ENCODE measurements at places on chromosomes 7 and 10. TPM values are rescaled to one million over a fixed set of nuclear protein-coding genes. Genes with fewer than 3 reads are reported as not detected.

DNA sequence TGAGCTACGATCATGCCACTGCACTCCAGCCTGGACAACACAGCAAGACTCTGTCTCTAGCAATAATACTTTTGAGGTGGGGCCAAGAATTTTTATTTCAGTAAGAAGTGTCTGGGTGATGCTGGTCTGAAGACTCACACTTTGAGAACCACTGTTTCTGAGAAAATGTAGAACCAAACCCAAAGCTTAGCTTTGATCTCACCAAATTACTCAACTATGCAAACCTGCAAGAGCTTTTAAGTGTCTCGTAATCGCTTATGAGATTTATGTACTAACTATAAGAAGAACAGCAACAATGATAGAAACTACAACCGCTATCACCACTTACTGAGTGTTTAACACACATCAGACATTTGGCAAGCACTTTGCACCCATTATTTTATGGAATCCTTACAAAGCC, 29.5 kb downstream of the APBB1IP start:
- DNase-seq: no peak
- H3K4me3 ChIP-seq: no peak overlapping the region
- no peaks in the 10 kb centered on the region for H3K36me3 ChIP-seq

Gene ERCC6
- total RNA-seq: 19.9 TPM

GRCh38 chr10:28975891-28976531, 298.7 kb downstream of the BAMBI start:
- no peak for DNase-seq
- H3K4me1 ChIP-seq: no peaks in the 10 kb centered on the region

GRCh38 chr7:111112439-111112838, 21.5 kb downstream of the LRRN3 start:
- peaks cover 30% of the 10 kb centered on the region for H3K4me1 ChIP-seq
- no peak overlapping the region for H3K27ac ChIP-seq
- no peak for DNase-seq
- no peak overlapping the region for H3K4me3 ChIP-seq
- H3K27me3 ChIP-seq: no peaks in the 10 kb centered on the region

Gene CYCS
- total RNA-seq: 709 TPM

Gene URGCP
- total RNA-seq: 39.6 TPM

DNA sequence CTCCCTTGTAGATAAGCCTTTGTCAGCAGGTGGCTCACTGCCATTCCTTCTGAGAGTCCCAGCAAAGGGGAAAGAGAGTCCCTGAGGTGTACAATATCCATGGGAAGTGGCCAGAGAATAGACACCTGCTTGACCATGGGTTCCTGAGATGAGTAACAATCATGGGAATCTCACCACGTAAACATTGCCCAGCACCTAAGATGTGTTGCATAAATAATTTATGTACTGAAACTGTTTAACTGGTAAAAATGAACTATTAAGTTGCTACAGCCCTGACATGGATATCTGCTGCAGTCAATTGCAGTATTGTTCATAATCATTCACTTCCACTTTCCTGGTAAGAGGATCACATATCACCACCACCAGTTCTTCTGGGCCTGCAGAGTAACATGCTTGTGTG, 123.8 kb upstream of the INHBA start:
- H3K27ac ChIP-seq: no peak overlapping the region
- H3K27me3 ChIP-seq: no peaks in the 10 kb centered on the region
- no peak for DNase-seq
- H3K4me1 ChIP-seq: no peaks in the 10 kb centered on the region
- H3K4me3 ChIP-seq: no peak overlapping the region
- H3K36me3 ChIP-seq: no peaks in the 10 kb centered on the region

DNA sequence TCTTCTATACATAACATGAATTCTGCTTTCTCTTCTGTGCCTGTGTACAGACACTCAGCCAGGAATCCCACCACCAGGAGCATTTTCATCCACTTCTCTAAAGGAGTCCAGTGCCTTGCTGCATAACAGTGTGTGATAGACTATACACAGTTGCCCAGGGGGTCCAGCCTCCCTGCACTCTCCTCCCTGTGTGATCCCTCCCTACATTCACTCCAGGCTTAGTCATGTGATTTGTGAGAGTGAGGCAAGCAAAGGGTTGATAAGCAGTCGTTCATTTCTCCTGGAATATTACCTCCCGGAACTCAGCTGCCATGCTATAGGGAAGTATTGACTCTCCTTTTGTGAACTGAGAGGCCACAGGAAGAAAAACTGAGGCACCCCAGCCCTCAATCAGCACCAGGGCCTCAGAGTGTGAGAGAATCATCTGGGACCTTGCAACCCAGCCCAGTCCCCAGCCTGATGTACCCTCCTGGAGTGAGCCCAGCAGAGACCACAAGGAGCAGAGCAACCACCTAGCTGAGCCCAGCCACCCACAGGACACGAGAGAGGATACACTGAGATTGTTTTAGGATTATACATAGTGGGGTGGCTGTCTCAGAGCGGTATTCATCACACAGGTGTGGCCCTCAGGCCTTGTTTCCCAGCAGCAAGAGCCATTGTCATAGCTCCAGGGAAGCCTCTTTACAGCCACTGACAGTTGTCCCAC, 45.0 kb upstream of the EEPD1 start:
- H3K4me1 ChIP-seq: no peaks in the 10 kb centered on the region
- no peak for DNase-seq
- no peaks in the 10 kb centered on the region for H3K36me3 ChIP-seq
- H3K27ac ChIP-seq: no peak overlapping the region

Gene GPER1
- 3.0 TPM for total RNA-seq

Gene VGF
- not detected for total RNA-seq

GRCh38 chr7:363626-364025, 73.7 kb downstream of the FOXL3 start:
- peaks cover 10% of the 10 kb centered on the region for H3K4me1 ChIP-seq
- no peak overlapping the region for H3K4me3 ChIP-seq

Gene ATP6V0A4
- not detected for total RNA-seq

GRCh38 chr7:76108540-76109233, 60.8 kb downstream of the MDH2 start:
- H3K4me3 ChIP-seq: no peak overlapping the region
- peak overlapping the region; percentile 30 for H3K27ac ChIP-seq
- no peak for DNase-seq
- H3K4me1 ChIP-seq: no peaks in the 10 kb centered on the region
- no peaks in the 10 kb centered on the region for H3K36me3 ChIP-seq

Gene BCAP29
- total RNA-seq: 91.0 TPM

- H3K27me3 ChIP-seq: no peaks in the 10 kb centered on the region
- H3K4me1 ChIP-seq: peaks cover 27% of the 10 kb centered on the region
- no peaks in the 10 kb centered on the region for H3K36me3 ChIP-seq
- H3K27ac ChIP-seq: no peak overlapping the region
- DNase-seq: no peak
Observed at GRCh38 chr7:140646931-140647647, 6.5 kb upstream of the DENND2A start.

GRCh38 chr7:38863601-38864291, 45.2 kb downstream of the VPS41 start:
- no peak overlapping the region for H3K4me3 ChIP-seq
- no peak for DNase-seq
- H3K36me3 ChIP-seq: peaks cover 45% of the 10 kb centered on the region

- H3K27ac ChIP-seq: no peak overlapping the region
- DNase-seq: no peak
- no peaks in the 10 kb centered on the region for H3K27me3 ChIP-seq
- no peak overlapping the region for H3K4me3 ChIP-seq
- no peaks in the 10 kb centered on the region for H3K4me1 ChIP-seq
Observed at GRCh38 chr7:102103027-102103372, 183.7 kb upstream of the SH2B2 start.

DNA sequence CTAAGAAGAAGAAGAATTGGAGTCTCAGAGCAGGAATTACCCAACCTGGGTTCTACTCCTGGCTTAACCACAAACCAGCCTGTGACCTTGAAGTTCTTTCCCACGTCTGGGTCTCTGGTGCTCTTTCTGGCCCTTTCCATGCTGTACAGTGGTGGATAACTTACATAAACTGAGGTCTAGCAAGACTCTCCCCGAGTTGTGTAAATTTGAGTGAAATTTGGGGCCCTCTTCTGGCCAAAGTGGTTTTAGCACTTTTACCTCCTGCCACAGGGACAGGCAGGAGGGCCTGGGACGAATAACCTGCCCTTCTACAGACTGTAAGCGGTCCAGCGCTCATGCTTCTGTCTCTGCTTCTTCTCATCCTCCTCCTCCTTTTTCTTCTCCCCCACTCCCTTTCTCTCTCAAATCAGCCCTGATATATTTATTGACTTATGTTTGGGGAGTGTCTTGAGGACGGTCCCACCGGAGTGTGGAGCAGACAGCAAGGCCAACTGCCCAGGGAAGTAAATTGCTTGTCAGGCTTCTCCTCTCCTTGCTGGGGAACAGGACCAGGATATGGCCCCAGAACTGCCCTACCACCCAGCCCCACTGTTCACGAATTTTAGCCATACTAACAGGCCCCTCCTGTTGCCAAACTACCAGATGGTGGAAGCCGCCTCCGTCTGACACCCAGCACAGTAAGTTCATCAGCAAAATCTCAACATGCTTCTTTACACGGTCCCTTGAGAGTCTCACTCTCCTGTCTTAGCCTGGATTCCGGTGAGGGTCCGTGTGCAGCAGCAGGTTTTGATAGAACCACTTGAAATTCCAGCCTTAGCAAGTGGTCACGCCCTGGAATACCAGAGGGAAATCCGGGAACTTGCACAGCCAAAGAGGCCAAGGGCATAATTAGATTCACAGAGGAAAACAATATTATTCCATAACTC, 4.0 kb upstream of the SH3PXD2A start:
- H3K27ac ChIP-seq: no peak overlapping the region
- H3K4me3 ChIP-seq: no peak overlapping the region
- no peaks in the 10 kb centered on the region for H3K36me3 ChIP-seq
- DNase-seq: no peak
- H3K27me3 ChIP-seq: no peaks in the 10 kb centered on the region

- no peak overlapping the region for H3K4me3 ChIP-seq
- no peaks in the 10 kb centered on the region for H3K36me3 ChIP-seq
- no peak overlapping the region for H3K27ac ChIP-seq
- no peaks in the 10 kb centered on the region for H3K4me1 ChIP-seq
Observed at GRCh38 chr10:82890573-82890972, 1015.6 kb downstream of the NRG3 start.

GRCh38 chr10:46239247-46239646, 47.5 kb upstream of the ANTXRL start:
- no peak for DNase-seq
- no peak overlapping the region for H3K4me3 ChIP-seq
- no peaks in the 10 kb centered on the region for H3K4me1 ChIP-seq
- no peak overlapping the region for H3K27ac ChIP-seq
- peaks cover 24% of the 10 kb centered on the region for H3K27me3 ChIP-seq

DNA sequence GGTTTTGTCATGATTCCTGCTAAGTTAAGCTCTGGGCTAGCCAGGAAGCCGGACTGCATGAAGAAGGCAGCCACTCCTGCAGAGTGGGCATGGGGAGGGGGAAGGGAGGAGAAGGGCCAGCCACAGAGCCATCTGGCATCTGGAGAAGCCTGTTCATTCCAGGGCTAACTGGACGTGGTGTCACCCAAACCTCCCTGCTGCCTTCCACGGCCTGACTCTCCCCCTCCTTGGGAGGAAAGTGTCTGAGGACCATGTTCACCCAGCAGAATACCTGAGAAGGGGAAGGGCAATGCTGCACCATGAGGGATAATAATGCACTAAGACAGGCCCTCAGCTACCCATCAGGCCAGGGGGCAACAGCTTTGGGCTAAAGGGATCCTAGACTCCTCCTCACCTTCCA, 15.4 kb downstream of the AQP1 start:
- H3K27me3 ChIP-seq: no peaks in the 10 kb centered on the region
- no peak overlapping the region for H3K27ac ChIP-seq
- no peak for DNase-seq
- H3K4me3 ChIP-seq: no peak overlapping the region

Gene PRDX3
- total RNA-seq: 301 TPM

DNA sequence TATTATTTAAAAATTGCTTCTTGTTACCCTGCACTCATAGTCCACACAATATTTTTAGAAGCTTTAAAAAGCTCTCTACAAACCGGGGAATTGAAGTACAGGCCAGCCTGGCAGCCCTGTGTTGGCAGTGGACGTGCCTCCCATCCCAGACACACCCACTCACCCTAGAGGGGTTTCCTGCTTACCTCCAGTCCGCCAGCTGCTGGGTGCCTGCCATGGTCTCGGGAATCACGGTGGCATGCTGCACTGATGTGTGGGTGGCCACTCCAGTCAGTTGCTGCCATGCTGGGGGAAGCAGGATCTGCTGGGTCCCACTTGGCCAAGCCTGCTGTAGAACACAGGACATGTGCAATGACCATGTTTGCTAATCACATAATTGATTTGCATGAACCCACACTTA, 80.4 kb downstream of the CLEC2L start:
- no peaks in the 10 kb centered on the region for H3K27me3 ChIP-seq
- peaks cover 25% of the 10 kb centered on the region for H3K4me1 ChIP-seq
- H3K4me3 ChIP-seq: no peak overlapping the region
- H3K27ac ChIP-seq: no peak overlapping the region
- peaks cover 87% of the 10 kb centered on the region for H3K36me3 ChIP-seq
